ENCODE measurements at places on chromosomes 1 and 21. TPM values are rescaled to one million over a fixed set of nuclear protein-coding genes. Genes with fewer than 3 reads are reported as not detected.
A peak's percentile ranks its signal among the peaks of the same experiment; 100 is the strongest.

DNA sequence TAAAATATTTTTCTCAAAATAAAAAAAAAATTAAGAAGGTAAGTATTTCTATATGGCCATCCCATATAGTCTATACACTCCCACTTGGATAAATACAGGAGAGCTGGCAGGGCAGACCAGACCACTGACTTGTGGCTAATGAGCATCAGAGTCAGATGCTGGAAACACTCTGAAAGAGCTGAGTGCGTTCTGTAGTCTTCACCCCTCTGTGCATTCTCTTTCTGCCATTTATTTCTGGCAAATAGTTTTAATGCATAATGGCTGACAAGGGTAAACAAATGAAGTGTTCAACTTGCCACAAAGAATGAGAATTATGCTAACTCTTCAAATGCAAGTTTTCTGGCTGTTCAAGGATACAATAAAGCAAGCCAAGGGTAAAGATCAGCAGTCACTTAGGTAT is 191.7 kb downstream of the TTLL7 start:
- H3K36me3 ChIP-seq, result no peaks in the 10 kb centered on the region
- H3K4me1 ChIP-seq, result peaks cover 6% of the 10 kb centered on the region
- no peak for DNase-seq
- no peaks in the 10 kb centered on the region for H3K27me3 ChIP-seq

Gene IFI44L
- total RNA-seq, result 5.4 TPM

Gene PLCH2
- total RNA-seq, result 0.16 TPM

Gene MNDA
- total RNA-seq, result 2.7 TPM

DNA sequence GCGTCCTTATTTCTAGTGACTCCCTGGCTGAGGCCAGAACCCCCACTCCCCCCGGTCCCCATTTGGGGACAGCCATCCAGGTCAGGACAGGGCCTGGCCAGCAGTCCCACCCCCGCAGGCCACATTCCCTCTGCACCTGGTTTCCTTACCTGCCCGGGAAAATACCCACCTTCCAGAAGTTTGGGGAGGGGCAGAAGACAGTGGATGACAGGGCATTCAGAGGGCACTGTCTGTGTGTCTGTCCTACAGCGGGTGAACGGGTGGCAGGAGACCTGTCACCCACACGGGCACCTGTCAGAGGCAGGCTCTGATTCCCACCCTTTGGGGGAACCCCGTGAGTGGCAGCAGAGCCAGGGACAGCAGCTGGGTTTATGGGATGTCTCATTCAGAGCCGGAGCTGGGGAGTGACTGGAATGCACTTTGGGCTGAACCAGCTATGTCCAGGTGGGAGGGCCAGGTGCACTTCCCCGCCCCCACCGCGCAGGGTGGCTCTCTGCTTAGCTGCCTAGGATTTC is 2.0 kb downstream of the ARHGEF16 start:
- H3K4me3 ChIP-seq, result no peak overlapping the region
- DNase-seq, result no peak
- no peaks in the 10 kb centered on the region for H3K36me3 ChIP-seq
- no peak overlapping the region for H3K27ac ChIP-seq

DNA sequence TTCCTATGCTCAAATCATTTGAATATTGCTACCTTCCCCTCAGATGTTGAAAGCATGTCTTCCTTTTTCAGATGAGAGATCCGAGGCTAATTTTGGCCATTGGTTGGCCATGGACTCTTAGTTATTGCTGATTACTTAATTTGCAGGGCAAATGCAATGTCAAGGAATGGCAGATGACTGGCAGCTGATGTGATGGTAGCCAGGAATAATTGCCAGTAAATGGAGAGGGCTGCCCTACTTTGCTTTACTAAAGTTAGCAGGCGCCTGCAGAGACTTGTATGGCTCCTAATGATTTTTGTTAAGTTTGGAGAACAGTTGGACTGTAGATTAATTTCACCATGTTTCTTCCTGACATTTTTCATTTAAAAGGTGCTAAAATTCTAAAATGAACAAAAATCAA is 128.9 kb downstream of the XCL2 start:
- peaks cover 6% of the 10 kb centered on the region for H3K4me1 ChIP-seq
- H3K27ac ChIP-seq, result peak overlapping the region; percentile 16
- no peak for DNase-seq
- H3K27me3 ChIP-seq, result no peaks in the 10 kb centered on the region
- H3K4me3 ChIP-seq, result no peak overlapping the region
- H3K36me3 ChIP-seq, result no peaks in the 10 kb centered on the region

Gene ELOVL1
- 26.7 TPM for total RNA-seq

Gene RGS8
- 0.05 TPM for total RNA-seq

Gene C8B
- not detected for total RNA-seq

Gene OR2T11
- total RNA-seq, result not detected

Gene OPRD1
- total RNA-seq, result not detected

DNA sequence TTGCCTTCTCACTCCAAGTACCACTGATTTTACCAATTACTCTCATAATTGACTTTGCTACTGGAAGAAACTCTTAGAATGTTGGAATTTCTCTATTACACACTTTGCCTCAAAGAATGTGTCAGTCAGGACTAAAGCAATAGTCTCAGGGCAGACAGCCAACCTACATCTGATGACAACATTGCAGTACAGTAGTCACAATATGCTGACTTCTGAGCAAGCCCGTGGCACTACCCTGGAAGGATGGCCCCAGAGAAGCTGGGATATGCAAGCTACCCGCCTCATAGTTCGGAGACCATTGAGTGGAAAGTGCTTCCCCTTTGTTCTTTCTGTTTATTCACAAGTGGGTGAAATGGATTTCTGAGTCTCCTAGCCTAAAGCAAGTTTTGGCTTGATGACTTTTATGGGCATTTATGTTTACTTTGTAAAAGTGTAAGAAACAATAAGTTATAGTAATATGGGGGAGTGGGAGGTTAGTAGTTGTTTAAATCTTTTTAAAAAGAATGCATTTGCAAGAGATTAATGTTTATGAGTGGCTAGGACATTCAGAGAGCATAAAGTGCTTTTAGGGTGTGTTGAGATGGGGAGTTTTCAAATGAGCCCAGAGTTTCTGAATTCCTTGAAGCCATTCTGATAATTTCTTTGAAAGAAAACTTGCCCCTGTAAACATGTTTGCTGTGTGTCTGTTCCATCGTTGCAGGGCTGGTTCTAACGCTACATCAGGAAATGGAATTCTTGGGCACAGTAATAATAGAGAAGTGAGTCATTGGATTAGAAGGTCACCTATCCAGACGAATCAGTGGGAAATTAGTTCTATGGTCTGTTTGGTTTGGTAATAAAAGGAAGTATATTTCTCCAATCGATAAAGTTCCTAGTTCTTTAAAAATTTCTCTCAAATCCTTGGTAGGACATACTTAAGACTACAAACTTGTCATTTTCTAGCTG is 63.8 kb downstream of the LMO4 start:
- H3K27ac ChIP-seq, result no peak overlapping the region
- no peaks in the 10 kb centered on the region for H3K27me3 ChIP-seq
- H3K4me3 ChIP-seq, result no peak overlapping the region
- H3K36me3 ChIP-seq, result no peaks in the 10 kb centered on the region
- DNase-seq, result no peak

GRCh38 chr1:84997667-84998600 is 1.0 kb upstream of the MCOLN2 start:
- DNase-seq, result peak; percentile 14
- no peaks in the 10 kb centered on the region for H3K36me3 ChIP-seq
- peaks cover 71% of the 10 kb centered on the region for H3K27me3 ChIP-seq
- peak overlapping the region; percentile 79 for H3K4me3 ChIP-seq

GRCh38 chr1:3651026-3651929 is 1.0 kb upstream of the TP73 start:
- no peak for DNase-seq
- H3K4me1 ChIP-seq, result peaks cover 56% of the 10 kb centered on the region
- H3K4me3 ChIP-seq, result peak overlapping the region; percentile 94
- H3K36me3 ChIP-seq, result peaks cover 11% of the 10 kb centered on the region

DNA sequence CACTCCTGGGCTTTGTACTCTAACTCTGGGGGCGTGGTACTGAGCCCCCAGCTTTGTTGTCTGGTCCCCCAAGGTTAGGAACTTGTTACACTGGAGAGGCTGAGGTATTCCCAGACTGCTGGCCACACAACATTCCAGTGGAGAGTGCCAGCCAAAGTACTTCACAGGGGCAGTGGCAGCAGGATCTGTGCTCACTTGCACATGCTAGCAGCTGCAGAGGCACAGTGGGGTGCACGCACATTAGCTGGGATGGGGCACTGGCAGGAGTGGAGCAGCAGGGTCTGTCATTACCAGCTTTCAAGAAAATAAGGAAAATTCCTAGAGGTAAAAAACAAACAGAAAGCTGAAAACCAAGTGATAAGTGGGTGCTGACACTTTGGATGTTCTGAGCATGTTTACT is 31.0 kb downstream of the ZNF691 start:
- peaks cover 8% of the 10 kb centered on the region for H3K4me1 ChIP-seq
- H3K27me3 ChIP-seq, result no peaks in the 10 kb centered on the region
- no peak for DNase-seq

Gene CRP
- not detected for total RNA-seq

DNA sequence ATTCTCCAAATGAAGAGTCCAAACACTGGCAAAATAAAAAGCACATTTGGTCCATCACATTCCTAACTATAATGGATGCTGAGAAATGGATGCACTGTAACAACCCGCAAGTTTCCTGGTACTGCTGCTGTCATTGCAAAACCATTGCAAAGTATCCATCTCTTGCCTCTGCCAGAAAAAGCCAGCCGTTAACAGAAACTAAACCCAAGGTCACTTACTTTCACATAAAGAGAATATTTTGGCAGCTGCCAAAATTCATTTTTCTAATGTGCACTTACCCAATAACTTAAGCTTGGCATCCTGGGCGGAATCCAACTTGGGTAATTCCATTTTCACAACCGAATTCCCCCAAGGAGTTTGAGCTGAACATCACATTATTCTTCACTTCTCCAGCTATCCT is 77.0 kb upstream of the LRRC8D start:
- H3K27ac ChIP-seq, result no peak overlapping the region
- no peaks in the 10 kb centered on the region for H3K27me3 ChIP-seq
- H3K4me3 ChIP-seq, result no peak overlapping the region
- peaks cover 12% of the 10 kb centered on the region for H3K4me1 ChIP-seq
- H3K36me3 ChIP-seq, result peaks cover 7% of the 10 kb centered on the region
- DNase-seq, result no peak

Gene IARS2
- total RNA-seq, result 77.5 TPM

GRCh38 chr1:15186846-15187151 is 33.3 kb downstream of the TMEM51 start:
- H3K27me3 ChIP-seq, result no peaks in the 10 kb centered on the region
- no peak for DNase-seq
- no peaks in the 10 kb centered on the region for H3K36me3 ChIP-seq
- no peak overlapping the region for H3K27ac ChIP-seq
- H3K4me3 ChIP-seq, result no peak overlapping the region

- no peaks in the 10 kb centered on the region for H3K27me3 ChIP-seq
- H3K27ac ChIP-seq, result peak overlapping the region; percentile 97
- no peak for DNase-seq
- peaks cover 100% of the 10 kb centered on the region for H3K4me1 ChIP-seq
These were observed 9.7 kb downstream of the PLPP3 start for GRCh38 chr1:56569661-56570060.

DNA sequence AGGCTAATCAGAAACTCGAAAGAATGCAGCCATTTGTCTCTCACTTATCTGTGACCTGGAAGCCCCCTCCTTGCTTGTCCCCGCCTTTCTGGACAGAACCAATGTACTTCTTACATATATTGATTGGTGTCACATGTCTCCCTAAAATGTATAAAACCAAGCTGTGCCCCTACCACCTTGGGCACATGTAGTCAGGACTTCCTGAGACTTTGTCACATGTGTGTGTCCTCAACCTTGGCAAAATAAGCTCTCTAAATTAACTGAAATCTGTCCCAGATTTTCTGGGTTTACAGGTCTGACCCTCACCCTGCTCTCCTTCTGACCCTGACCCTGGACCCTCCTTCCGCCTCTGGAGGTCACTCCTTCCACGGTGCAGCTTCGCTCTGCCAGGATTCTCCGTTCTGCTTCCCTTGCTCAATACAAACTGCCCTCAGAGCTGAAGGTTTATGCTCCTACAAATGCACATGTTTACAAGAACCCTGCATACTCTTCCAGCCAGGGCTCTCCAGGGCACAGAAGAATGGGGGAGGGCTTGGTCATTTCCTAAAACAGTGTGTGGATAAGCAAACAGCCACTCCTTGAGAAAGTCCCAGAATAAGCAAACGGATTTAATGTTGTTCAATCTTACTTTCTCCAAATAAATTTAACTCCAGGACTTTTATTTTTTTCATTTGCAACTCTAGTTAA is 160.5 kb downstream of the ACTL8 start:
- no peaks in the 10 kb centered on the region for H3K36me3 ChIP-seq
- peaks cover 86% of the 10 kb centered on the region for H3K27me3 ChIP-seq
- H3K4me3 ChIP-seq, result no peak overlapping the region

Gene CLCA4
- 0.27 TPM for total RNA-seq

Gene RGS1
- total RNA-seq, result 0.74 TPM

GRCh38 chr1:202586018-202586821 is 124.0 kb downstream of the SYT2 start:
- peak overlapping the region; percentile 90 for H3K27ac ChIP-seq
- no peaks in the 10 kb centered on the region for H3K27me3 ChIP-seq
- H3K4me1 ChIP-seq, result peaks cover 98% of the 10 kb centered on the region

Gene MIXL1
- not detected for total RNA-seq

Gene OR2L8
- not detected for total RNA-seq

GRCh38 chr1:226373376-226373775 is 34.5 kb downstream of the PARP1 start:
- peak overlapping the region; percentile 74 for H3K27ac ChIP-seq
- H3K4me1 ChIP-seq, result peaks cover 61% of the 10 kb centered on the region
- no peaks in the 10 kb centered on the region for H3K27me3 ChIP-seq

GRCh38 chr1:230300322-230301301 is 125.5 kb downstream of the PGBD5 start:
- peaks cover 10% of the 10 kb centered on the region for H3K4me1 ChIP-seq
- no peak overlapping the region for H3K4me3 ChIP-seq
- DNase-seq, result no peak
- no peak overlapping the region for H3K27ac ChIP-seq
- H3K36me3 ChIP-seq, result no peaks in the 10 kb centered on the region
- H3K27me3 ChIP-seq, result peaks cover 6% of the 10 kb centered on the region

DNA sequence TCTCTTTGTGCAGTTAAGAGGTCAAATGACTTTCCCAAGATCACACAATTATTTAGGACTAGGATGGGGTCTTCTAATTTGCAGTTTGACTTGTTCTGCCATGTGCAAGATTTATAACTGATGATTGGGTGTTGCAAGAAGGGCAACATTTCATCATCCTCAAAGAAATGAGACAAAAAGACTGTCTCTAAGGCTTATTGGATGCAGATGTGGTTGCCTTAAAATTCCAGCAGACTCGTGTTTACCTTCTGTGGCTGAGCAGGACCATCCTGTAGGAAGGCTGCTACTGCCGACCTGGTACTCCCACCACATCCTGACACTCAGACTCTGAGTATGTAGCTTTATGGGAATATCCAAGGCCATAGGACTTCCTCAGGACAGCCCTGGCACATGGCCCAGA is 99.9 kb upstream of the SGIP1 start:
- no peak overlapping the region for H3K4me3 ChIP-seq
- peaks cover 4% of the 10 kb centered on the region for H3K36me3 ChIP-seq
- no peaks in the 10 kb centered on the region for H3K4me1 ChIP-seq
- no peak overlapping the region for H3K27ac ChIP-seq
- DNase-seq, result no peak

- no peaks in the 10 kb centered on the region for H3K27me3 ChIP-seq
- H3K27ac ChIP-seq, result no peak overlapping the region
- H3K4me3 ChIP-seq, result no peak overlapping the region
- no peaks in the 10 kb centered on the region for H3K4me1 ChIP-seq
- DNase-seq, result no peak
These were observed 8.4 kb downstream of the MTF2 start for GRCh38 chr1:93087532-93087931.
